T1000 (cell line): ENCODE measurements at places on chromosomes 1 and 21.

DNA sequence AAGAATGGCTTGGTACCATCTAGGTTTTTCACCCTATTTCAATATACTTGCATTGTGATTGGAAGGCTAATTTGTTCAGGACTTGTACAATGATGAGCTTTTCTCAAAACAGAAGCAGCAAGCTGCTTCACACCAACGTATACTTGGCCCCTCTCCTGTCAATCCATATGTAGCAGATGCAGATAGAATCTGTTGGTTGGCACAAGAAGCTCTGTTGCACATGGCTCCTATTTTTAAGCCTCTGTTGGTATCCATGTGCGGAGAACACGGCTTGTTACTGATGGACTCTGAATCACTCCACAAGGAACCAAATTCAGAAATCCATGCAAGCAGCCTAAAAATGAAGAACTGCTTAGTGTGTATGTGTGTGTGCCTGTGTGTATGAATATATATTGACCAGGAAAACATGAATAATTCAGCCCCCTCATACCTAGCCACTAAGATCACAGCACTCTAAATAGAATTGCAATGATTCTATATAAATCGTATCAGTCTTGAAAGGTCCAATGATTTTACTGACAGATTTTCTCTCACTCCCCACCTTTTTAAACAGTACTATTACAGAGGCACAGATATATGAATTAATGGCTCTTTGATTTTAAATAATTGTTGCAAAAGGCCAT lies 258.4 kb upstream of the DPYD start:
- DNase-seq = no peak

- no peak for DNase-seq
Observed at GRCh38 chr1:202007304-202007703, 3.1 kb upstream of the ELF3 start.

- no peak for DNase-seq
Observed at GRCh38 chr1:177048314-177049069, 116.0 kb downstream of the ASTN1 start.

DNA sequence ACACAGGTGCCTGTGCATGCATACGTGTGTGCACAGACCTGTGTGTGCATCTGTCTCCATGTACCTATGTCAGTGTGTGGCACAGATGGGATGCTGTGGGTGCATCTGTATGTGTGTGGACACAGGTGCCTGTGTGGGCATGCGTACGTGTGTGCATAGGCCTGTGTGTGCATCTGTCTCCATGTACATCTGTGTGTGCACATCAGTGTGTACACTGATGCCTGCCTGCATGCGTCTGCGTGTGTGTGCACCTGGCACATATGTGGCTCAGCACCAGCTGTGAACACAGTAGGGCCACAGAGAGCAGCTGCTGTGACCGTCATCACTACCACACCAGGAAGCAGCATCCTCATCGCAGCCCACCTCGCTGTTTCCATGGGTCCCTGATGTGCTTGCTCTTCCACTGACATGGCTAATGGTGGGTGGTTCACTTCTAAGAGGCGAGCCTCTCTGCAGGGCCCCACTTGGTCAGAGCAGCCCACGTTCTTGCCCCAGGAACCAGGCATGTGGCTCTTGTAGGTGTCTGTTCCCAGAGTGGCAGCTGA lies 9.6 kb upstream of the SPATC1L start:
- no peak for DNase-seq

DNA sequence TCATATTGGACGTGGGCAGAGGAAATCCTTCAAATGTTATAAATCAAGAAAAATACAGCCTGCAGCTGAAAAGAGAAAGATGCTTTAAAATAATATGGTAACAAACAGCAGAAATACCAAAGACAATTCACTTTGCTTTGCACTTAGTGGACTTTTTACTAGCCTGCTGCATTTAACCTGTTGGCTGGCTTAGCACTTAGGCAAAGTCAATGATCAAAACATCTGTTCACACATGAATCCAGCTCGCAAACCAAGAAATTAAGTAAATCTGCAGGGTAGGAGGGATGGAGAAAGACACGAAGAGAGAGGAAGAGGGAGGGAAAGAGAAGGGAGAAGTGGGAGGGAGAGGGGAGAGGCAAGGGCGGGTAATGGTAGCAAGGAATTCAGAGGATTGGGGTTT lies 103.6 kb upstream of the RAB4A start:
- DNase-seq = no peak

- no peak for DNase-seq
Observed at GRCh38 chr1:3033040-3033789, 11.9 kb downstream of the ACTRT2 start.
